ENCODE measurements at places on chromosomes 5 and 9. TPM values are rescaled to one million over a fixed set of nuclear protein-coding genes. Genes with fewer than 3 reads are reported as not detected.

Gene APBA1
- under 0.01 TPM for total RNA-seq

Gene RELL2
- total RNA-seq, result 15.1 TPM

Gene RAB3C
- total RNA-seq, result not detected

Gene PTPA
- total RNA-seq, result 76.3 TPM

Gene GRM6
- not detected for total RNA-seq

Gene EFNA5
- 0.56 TPM for total RNA-seq

Gene RASGEF1C
- not detected for total RNA-seq

Gene TAS2R1
- total RNA-seq, result not detected

Gene PDE6A
- not detected for total RNA-seq

Gene PTGDS
- not detected for total RNA-seq

Gene CATSPER3
- total RNA-seq, result 1.5 TPM

DNA sequence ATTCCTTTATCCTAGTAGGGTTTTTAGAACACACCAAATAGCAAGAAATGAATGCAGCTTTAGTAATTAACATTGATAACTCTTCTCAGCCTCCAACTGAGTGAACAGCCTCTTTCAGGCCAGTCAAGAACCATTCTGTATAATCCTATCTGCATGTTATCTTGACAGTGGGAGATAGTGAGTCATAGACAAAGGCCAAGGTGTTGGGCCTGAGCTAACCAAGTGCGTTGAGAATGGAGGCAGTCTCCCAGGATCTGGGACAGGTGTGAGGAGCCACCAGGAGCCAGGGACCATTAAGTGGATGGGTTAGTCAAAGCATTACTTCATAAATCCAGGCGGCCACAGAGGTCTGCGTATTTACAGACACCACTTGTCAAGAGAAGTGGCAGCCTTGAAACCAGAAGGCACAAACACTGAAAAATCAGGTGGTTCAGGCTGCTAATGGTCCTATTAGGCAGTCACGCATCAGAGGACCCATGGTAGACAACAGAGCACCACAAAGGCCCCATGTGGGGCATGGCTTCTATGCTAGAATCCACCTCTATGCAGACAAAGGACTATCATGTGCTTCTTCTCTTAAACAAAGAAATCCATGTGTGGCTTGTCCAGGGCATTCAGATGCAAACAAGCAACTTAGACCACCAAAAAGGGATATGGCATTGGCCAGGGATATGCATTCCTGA lies 409.7 kb upstream of the PIK3R1 start:
- no peak for DNase-seq

DNA sequence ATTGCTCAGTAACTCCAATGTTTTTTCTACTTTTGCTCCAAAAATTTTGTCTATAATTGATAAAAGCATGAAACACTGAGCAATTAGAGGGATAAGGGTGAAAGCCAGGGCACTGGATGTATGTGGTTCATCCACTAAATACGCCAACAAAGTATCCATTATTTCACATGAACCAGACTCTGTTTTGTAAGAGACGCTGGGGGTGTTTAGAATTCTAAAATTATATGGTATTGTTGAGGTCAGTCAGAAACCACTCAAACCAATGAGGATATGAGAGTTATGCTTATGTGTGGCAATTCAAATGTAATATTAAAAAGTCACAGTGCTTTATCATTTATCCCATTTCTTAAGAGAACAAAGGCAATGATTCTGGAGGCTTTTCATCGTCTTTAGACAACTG lies 220.2 kb downstream of the EFNA5 start:
- no peak for DNase-seq

GRCh38 chr5:135487037-135487395 lies 34.9 kb upstream of the TIFAB start:
- no peak for DNase-seq

DNA sequence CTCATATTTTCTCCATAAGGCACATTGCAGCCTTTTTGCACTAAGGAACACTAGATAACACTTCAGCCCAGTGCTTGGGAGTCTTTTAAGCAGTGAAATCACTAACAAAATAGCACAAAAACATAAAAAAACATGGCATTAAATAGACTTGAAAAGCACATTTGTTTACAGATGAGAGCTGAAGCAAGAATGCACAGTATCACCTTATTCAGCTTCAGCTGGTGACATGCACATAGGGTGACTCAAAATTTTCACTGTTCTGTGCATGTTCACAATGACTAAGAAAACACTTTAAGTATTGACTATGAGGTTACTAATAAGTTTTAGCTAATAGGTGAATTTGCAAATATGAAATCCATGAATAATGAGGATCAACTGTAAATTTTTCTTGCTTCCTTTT lies 293.9 kb upstream of the TARS1 start:
- DNase-seq, result no peak

GRCh38 chr5:58681943-58682342 lies 99.1 kb downstream of the RAB3C start:
- DNase-seq, result no peak

DNA sequence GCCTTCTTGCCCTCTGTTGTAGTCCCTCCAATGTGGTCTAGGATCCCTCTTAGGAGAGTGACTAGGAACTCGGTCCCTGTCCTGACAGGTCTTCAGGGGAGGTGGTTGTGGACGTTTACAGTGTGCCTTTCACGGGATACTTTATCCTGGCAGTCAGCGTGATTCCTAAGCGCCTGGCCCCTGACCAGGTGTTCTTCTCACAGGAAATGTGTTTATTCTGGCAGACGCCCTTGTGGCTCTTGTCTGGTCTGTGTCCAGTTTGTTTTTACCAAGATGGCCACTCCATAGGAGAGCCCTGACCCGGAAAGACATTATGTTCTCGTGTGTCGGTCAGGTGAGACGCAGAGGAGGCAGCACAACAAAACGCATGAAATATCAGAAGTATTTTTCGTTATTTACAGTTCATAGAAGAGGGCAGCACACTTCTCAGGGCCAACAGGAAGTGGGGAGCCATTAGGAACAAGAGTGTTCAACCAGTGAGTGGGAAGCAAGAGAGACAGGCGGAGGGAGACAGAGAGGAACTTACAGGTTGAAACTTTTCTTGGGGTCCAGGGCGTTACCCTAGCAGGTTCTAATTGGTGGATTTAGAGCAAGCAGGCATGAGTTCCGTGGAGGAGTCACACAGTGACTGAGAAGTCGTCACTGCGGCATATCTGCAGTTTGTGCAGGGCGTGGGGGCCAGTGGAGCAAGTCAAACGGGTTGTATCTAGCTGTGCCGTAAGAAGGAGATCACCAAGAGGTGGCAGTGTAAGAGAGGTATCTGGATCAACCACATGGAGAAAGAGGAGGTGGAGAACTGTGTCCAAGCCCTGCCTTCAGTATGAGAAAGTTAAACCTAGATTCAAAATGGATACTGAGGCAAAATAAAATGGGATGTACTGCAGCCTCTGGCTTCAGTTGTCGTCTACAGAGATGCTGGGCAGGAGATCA lies 412.9 kb downstream of the ZSWIM6 start:
- no peak for DNase-seq

GRCh38 chr5:122121479-122122465 lies 7.6 kb upstream of the ZNF474 start:
- no peak for DNase-seq

- DNase-seq, result no peak
These were observed 64.2 kb upstream of the SPTLC1 start for GRCh38 chr9:92179286-92180001.

DNA sequence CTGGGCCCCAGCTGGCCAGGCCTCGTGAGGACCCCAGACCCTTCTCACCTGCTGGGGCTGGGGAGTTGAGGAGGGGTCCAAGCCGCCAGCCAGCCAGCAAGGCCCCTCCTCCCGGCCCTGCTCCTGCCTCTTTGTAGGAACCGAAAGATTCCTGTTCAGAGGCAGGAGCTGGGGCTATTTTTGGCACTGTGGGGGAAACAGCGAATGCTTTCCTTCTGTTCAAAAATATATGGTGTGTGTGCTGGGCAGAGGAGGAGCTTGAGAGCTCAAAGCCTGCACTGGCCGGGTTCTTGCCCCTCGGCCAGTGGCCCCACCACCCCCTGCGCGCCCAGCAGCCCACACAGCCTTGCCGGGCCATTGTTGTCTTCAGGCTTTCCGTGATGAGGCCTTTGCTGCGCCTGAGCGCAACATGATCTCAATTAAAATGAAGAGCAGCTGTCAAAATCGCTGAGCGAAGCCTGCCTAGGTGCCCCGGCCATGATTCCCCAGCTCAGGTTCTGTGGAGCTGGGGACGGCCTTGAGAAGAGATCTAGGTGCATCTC lies 13.4 kb downstream of the NCS1 start:
- DNase-seq, result no peak

GRCh38 chr9:128113526-128114325 lies 13.8 kb downstream of the PTGES2 start:
- DNase-seq, result no peak

- no peak for DNase-seq
These were observed 159.6 kb downstream of the NR2F1-AS1 start for GRCh38 chr5:93421468-93421867.

DNA sequence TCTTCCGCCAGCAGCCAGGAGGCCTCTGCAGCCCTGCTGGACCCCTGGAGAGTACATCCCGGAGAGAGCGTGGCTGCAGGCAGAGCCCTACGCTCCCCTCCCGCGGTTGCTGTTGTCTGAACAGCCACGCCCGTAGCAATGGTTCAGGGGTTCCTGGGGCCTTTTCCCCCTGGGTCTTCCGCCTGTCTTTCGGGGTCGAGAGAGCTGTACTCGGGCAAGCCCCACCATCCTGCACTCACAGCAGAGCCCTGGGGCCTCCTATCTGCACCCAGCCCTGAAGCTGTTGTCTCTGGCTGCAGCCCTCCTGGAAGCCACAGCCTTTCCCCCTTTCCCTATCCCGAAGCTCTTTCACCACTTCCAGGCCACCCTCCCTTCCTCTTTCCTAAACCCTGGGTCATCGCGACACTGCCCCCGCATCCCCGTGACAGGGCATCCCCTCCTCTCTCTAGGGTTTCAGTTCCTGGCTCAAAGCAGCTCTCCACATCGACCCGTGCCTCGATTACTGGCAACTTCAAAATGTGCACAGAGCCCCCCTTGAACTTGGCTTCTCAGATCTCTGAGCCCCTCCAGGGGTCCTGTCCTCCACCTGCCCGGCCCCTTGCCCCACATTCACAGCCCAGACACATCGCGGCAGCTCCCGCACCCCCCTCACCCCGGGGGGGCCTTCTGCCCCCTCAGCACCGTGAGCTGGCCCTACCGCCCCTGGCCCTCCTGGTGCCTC lies 43.9 kb upstream of the CEP72 start:
- DNase-seq, result no peak

DNA sequence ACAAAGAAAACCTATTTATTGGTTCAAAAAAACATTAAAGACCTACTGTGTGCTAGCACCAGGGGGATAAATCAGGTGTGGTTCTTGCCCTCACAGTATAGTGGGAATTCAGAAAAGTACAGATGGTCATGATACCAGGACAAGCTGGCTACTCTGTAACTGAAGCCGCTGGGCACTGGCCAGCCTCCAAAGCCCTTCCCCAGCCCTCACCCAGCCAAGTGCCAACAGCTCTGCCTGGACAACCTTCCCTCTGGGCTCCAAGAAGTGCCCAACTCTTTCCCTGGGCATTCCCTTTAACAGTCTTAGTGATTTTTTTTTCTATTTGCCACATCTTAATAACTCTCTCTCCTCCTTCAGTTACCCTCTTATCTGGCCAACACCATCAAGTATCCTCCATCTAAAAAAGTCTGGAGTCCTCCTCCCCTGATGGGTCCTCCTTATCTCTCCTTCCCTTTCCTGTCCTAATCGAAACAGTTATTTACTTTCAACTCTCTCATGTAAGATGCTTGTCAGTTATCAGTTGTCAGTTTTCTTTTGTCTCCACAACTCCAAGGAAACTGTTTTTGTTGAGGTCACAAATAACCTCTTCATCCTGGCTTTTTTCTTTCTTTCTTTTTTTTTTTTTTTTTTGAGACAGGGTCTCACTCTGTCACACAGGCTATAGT lies 13.3 kb upstream of the SEPTIN8 start:
- no peak for DNase-seq

DNA sequence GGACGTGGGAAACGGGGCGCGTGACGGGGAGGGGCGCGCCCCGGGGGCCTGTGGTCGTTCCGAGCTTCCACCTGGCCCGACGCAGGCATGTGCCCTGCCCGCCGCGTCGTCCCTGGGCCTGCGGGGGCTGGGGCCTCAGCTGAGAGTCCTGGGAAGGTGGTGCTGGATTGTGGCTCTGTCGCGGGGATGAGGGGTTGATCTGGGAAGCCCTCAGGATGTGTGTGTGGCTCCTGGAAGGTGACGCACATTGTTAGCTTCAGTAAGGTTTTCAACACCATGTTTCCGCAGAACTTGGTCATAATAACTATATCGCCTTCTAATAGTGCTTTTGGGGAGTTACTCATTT lies 589.1 kb downstream of the MTRR start:
- DNase-seq, result peak; percentile 27

GRCh38 chr5:125486634-125487033 lies 740.2 kb upstream of the ZNF608 start:
- no peak for DNase-seq

GRCh38 chr5:166758151-166758550 lies 1533.3 kb upstream of the WWC1 start:
- DNase-seq, result no peak

DNA sequence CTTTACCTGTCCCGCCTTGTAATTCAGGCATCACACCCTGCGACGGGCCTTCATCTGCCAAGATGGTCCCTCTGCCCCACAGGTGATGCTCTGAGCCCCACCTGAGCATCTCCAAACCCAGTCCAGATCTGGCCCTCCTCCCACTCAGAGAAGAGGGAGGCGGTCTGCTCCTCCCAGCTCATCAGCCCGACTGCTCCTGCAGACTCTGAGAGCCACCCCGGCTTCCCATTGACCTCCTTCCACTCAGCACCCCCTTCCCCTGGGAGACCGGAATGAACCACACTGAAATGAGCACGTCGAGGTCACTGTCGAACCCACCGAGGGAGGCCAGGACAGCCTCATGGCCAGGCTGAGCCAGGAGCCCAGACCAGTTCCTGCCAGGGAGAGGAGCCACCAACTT lies 12.8 kb downstream of the ABO start:
- no peak for DNase-seq

- no peak for DNase-seq
These were observed 23.3 kb downstream of the C5 start for GRCh38 chr9:121026768-121027167.

DNA sequence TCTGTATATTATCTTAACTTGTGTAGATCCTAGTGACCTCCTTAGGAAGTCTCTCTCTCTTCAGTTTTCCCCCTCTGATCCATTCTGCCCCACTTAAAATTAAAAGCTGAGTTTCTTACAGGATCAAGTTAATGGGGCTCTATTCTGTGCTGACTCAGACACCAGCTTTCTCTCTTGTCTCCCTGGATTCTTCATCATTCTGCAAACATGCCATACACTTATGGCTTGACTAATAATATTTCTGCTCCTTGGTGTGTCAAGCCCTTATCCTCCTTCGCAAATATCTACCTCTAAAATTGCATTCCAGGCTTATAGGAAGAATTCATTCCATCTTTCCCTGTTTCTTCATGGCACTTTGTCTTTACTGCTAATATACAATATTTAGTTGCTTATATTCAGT lies 18.1 kb downstream of the LRRC70 start:
- no peak for DNase-seq

DNA sequence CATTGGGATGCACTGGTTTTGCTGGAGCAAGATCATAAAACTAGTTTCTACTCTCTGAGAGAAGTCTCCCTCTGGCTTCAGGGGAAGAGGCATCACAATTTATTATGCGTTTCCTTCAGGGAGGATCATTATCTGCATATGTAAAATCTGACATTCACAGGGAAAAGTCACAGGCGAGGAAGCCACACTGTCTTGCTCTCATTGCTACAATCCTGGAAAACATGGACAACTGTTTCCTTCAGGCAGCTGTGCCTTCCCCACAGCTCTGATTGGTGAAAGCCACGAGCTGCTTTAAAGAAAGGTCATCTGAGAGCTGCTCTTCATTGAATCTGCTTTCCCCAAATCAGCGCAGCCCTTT lies 397.8 kb downstream of the MED10 start:
- no peak for DNase-seq

All from MG63 (cell line).